ENCODE measurements at places on chromosomes 2 and 18.
A peak's percentile ranks its signal among the peaks of the same experiment; 100 is the strongest.

GRCh38 chr2:143771939-143772338, 642.7 kb downstream of the ARHGAP15 start:
- DNase-seq: no peak

DNA sequence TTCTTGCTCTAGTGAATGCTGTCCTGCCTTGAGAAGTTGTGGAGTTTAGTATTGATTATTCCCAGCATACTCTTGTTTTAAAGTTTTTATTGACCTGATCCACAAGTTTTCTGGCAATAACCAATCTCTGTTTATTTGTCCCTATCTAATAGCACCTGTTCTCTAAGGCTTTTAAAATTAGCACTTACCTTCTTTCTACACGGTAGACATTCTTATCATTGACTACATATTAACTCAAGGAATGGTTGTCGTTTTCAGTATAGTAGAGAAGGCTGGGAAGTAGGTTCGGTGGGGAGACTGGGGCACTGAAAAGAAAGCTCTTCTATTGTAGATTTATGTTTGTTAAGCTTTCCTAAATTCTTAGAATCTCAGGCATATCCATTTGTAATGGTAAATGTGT, 726.0 kb downstream of the DPP10 start:
- DNase-seq: no peak

- no peak for DNase-seq
Observed at GRCh38 chr18:55235094-55235461, 275.8 kb upstream of the CCDC68 start.

- no peak for DNase-seq
Observed at GRCh38 chr2:24020244-24020643, 10.4 kb downstream of the MFSD2B start.

DNA sequence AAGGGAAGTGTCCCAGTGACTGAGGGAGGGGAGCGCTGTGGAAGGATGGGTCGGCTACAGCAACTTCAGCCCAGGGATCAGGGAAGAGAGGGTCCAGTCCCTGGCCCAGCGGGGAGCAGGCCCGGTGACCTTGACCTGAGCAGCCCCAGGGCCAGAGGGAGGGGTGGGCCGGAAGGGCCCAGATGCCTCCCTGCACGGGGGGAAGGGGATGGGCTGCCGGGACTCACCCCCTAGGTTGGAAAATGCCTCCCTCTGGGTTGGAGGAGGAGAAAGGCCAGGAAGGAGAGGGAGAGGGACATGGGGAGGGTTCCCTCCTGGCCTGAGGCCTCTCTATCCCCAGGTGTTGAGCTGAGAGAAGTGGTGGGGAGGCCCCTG, 19.8 kb downstream of the GPC1 start:
- no peak for DNase-seq

DNA sequence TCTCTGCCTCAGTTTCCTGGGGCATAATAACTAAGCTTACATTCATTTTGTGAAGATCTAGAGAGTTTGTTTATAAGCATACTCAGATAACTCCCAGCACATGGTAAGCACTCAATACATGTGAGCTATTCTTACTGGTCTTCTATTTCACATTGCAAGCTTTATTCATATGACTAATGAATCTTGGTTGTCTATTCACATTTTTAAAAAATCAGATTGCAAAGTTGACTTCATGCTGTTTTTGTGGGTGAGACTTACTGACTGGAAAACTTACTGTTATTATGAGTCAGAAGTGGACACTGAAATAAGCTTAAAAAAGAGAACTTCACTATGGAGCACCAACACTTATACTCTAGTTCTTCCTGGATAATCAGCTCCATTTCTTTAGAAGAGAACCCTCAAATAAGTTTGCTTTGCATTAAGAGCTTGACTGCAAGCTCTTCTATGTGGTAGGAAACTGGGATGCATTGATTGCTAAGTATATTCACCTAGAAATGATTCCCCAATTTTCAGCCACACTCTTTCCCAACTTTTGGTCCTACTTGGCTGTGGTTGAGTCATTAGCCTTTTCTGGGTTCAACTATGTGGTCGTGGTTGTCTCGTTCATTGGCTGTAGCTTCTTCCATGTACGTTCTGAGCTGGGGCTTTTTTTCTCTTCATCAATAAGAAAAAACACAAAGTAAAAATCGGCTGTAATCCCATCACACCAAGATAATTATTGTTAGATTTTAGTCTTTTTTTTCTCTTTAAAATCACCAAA, 29.5 kb upstream of the RBMS1 start:
- DNase-seq: no peak

DNA sequence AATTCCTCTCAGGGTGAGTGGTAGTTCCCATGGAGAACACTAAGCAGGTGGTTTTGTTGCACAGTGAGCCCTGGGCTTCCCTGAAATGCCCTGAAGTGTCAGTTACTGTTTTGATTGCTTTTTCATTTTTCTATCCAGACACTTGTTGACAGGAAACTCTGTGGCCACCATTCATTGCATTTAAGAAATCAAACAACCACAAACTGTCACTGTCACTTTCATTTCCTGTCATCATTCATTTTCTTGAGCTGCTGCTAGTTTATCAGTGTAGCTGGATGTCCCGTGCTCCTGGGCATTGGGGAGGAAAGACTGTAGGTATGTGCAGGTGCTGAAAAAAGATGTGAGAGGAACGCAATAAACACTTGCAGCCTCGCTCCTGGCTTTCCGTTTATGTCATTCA, 891.6 kb upstream of the ZEB2 start:
- no peak for DNase-seq

DNA sequence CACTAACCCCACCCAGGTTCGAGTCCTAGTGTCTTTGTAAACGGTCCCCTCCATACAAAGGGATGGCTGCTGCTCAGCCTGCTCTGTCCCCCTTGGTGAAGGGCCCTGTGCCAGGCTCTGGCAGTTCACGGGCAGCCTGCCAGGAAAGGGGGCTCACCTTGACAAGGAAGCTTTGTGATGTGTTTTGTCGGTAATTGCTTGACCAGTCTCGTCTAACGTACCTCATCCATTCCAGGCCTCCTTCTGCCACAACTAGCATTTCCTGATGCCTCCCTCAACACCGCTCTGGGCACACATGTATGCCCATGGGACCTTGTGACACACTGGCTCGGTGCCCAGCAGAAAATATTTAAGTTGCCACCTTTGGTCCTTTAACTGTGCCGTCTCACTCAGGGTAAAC, 171.9 kb downstream of the KLHL29 start:
- DNase-seq: no peak

DNA sequence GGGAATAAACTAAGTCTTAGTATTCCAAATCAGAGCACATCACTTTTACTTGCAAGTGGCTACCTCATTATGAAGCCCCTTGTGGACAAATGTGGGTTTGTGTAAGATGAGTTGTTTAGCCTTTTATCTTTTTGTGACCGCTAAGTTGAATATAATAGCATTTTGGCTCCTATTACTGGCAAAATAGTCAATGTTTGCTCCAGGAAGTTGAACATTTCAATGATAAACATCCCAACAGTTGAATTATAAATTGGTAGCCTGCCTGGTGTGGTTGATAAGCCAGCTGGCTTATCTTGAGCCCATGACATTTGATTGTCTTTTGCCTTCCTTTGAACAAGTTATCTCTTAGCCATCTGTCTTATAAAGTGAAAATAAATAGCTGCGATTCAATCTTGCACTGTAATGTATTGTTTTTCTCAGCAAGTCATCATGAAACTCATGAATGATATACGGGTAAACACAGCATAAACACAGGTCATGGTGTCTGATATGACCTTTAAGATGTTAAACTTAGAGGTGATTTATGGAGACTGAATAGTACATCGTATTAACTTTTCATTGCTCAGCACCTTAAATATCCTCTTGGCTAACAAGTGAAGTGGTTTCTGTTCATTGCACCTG, 338.4 kb downstream of the SOCS6 start:
- DNase-seq: no peak

- no peak for DNase-seq
Observed at GRCh38 chr18:73880387-73880786, 267.2 kb downstream of the FBXO15 start.

DNA sequence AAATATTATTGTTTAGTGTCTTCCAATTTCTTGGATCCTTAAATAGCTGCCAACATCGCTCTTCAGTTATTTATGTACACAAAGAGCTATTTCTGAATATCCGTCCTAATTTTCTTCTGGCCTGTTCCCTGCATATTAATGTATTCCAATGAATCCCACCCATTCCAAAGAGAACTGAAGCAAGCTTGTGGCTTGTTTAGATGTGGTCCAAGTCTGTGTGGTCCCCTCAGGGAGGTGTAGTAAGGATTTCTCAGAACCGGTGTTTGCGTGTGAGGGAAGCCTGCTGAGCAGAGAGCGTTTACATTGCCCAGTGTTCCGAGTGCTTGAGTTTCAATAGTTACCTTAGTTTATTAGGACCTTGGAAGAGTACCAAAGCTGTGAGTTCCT, 25.1 kb upstream of the IL1R1 start:
- no peak for DNase-seq

DNA sequence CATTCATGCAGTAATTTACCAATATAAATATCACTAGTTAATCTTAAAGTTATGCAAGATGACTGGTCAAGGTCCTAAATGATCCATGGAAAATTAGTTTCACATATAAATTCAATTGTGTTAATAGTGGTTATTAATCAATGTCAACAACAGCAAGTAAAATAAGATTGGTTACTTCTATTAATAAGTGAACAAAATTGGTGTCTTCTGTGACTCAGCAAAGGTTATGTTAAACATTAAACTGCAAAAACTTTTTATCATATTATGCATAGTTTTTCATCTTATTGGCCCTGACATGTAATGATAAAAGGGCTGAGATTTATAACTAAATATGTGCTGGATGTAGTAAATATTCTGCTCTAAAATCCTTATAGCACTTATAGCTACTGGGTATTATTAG, 359.0 kb upstream of the UBE2E3 start:
- no peak for DNase-seq

DNA sequence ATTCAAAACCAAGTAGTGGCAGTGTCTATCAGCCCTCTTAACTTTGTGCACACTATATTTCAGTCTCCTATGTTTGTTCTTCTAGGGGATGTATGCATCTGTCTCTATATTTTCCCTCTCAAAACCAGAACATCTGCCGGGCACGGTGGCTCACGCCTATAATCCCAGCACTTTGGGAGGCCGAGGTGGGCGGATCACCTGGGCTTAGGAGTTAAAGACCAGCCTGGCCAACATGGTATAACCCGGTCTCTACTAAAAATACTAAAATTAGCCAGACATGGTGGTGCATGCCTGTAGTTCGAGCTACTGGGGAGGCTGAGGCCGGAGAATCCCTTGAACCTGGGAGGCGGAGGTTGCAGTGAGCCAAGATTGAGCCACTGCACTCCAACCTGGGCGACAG, 9.9 kb upstream of the GAREM2 start:
- DNase-seq: no peak

- peak; percentile 38 for DNase-seq
Observed at GRCh38 chr2:118430510-118431164, 342.4 kb downstream of the INSIG2 start.

- peak; percentile 59 for DNase-seq
Observed at GRCh38 chr2:173544641-173545363, 190.1 kb downstream of the CDCA7 start.

GRCh38 chr2:135246711-135247270, 194.7 kb downstream of the RAB3GAP1 start:
- DNase-seq: no peak

- DNase-seq: no peak
Observed at GRCh38 chr2:68318914-68319397, 793 bp downstream of the CNRIP1 start.

DNA sequence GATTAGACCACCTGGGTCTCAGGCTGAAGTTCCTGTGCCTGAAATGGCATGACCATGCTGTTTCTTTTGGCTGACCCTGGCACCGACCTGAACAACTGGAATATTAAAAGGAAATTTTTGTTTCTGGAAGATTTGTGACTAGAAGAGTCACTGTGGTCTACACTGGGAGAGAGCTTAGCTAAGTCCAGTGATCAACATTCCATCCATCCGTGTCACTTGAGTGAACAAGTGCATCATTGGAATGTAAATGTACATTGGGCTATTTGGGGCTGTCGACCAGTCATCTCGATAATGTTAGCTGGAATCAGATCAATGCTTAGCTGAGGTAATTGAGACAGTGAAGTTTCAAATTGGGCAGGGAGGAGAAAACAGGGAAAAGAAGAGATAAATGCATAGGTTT, 95.4 kb upstream of the CCDC85A start:
- DNase-seq: no peak

- DNase-seq: peak; percentile 10
Observed at GRCh38 chr2:2647141-2647541, 316.1 kb upstream of the MYT1L start.

DNA sequence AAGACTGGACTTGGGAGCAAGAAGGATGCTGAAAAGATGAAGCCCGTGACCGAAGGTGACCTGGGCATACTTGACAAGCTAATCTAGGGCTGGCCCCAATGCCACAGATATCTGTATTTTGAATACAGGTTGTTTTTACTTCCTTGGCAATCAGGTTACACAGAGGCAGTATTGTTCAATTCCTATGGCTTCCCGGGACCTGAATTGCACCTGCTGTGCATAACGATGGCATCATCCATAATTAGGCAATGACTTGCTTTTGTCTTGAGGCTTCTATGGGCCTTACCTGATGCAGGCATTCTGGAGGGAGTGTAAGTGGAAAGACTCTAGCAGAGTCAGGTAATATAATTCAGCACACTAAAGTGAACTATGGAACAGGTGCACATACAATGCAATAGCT, 60.6 kb upstream of the CUL3 start:
- DNase-seq: no peak

Data from HT-29 (cell line).